ENCODE measurements at places on chromosomes 2 and 18.

DNA sequence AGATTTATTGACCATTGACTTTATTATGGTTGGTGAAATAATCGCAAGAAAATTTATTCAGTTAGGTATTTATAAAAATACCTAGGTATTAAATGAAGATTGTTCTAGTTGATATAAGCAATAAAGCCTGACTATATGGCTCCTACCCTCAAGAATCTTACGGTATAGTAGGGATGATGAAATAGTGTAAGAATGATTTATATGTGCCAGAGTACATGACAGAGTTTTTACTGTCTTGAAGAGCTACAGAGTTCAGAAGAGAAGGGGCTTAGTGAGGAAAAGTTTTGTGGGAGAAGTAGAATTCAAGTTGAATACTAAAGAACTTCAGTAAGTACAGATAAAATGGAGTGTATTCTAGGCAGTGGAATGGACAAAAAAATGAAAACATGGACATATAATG, 9.7 kb downstream of the CREB1 start:
- no peak for DNase-seq

DNA sequence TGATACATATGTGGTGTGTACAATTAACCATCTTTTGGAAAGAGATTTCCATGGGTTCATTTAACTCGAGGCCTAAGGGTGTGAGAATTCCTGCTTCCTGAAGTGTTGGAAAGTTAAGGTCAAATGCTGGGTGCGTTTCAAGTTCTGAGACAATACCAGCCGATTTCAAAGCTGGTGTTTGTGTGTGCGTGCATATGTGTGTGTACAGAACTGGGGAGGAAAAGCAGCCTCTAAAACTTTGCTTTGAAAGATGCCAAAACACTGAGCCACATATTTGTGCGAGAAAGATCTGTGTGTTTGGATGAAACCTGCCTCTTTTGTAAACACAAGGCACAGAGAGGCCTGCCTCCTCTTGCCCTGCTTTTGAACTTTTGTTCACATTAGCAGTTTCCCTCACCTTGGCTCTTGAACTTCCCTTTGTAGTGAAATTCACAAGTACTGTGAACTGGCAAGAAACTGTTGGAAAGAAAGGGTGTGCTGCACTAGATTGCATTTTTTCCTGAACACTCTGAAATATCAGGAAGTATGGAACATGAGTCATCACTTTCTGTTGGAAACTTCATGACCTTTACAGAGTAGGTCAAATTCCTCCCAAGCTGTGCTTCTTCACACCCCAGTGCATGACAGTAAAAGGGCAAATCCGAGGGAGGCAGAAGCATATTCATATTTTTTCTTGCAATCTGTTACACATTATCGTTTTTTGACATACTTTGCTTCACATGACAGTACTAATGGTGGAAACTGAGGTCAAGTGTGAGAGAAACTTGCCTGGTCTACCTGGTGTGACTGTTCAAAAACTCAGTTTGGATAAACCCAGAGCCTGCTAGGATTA, 20.0 kb upstream of the CAVIN2 start:
- no peak for DNase-seq

DNA sequence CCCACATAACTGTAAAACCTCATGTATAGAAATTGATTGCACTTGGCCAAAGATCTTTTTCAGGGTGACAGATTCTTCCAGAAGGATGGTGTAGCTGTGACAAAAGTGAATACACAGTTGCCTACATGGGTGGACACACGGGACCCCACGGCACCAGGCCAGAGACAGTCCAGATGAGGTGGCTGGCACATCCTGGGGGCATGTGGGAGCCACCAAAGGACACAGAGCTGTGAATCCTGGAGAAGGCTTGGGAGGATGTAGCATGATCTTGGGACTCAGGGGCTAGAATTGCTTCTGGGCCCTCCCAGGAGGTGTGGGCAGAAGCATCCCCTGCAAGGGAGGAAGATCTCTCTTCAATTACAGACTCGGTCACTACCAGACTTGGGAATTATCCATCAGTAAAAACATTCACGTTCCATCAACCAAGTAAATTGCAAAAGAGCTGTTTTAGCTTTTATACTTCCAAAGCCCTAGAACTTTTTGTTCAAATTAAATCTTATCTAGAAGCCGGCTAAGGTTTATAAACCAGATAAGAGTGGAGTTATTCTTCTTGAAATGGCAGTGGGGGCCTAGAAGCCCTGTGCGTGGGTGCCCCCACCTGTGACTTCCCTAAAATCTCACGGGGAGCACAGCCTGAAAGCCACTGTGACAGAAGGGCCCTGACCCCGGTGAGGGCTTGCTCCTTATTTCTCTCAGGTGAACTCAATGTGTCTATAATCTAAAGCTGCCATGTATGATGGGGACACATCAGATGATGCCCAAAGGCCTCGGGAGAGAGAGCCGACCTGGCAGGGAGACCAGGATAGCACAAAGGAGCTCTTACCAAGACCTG, 81.7 kb downstream of the SEPTIN10 start:
- no peak for DNase-seq

GRCh38 chr2:233832869-233833311, 21.4 kb downstream of the HJURP start:
- peak; percentile 83 for DNase-seq

- no peak for DNase-seq
Observed at GRCh38 chr2:86498468-86499260, 57.5 kb downstream of the KDM3A start.

GRCh38 chr2:147543056-147543455, 301.8 kb upstream of the ACVR2A start:
- no peak for DNase-seq

- no peak for DNase-seq
Observed at GRCh38 chr2:55084641-55085040, 34.4 kb upstream of the RTN4 start.

GRCh38 chr2:23618265-23618664, 233.3 kb downstream of the KLHL29 start:
- no peak for DNase-seq

DNA sequence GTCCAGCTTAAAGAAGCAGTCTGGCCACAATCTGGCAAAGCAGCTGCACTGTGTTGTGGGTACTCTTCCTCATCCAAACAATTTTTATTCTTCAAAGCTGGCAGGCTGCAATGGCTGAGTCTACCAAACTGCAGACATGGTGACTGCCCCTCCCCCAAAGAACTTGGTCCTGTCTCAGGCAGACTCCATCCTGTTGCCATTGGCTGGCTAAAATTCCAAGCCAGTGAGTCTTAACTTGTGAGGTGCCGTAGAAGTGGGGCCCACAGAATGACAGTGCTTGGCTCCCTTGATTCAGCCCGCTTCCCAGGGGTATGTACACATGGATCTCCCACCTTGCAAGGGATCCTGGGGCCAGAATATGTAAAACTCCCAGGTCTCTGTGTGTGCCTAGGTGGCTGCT, 14.5 kb upstream of the NXPH2 start:
- no peak for DNase-seq

GRCh38 chr2:37871456-37872191, 53.5 kb upstream of the RMDN2 start:
- no peak for DNase-seq

DNA sequence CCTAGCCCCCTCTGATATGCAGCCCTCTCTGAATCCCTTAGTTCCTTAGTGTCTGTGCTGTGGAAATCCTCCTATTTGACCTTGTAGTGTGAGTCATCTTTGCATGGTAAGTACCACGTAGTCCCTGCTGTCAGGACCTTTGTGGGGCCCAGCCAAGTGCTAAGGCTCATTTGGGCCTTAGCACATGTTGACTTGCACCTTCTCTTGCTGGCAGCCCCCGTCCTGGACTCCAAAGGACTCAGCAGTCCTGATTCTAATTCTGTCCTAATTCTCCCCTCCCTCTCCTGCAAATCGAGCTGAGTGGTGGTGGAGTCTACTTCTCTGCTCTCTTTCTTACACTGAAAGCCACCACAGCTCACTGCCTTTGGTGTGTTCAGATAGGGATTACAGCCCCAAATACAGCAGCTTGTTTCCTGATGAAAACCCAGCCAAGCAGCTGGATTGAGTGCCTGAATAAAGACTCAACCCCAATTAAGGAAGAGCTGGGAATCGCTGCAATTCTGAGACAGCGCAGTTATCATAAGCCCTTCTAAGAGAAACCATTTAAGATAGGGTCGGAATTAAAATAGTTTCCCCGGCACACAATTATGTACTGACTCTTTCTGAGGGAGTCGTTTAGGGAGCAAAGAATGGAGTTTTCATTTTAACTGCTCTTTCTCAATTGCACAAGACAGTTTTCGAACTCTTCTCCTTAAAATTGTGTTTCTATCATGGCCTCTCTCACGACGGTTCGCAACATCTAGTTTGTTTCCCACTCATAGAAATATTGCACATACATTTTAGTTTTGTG, 215.6 kb upstream of the TNP1 start:
- no peak for DNase-seq

GRCh38 chr2:182767578-182767977, 51.5 kb downstream of the DNAJC10 start:
- DNase-seq, result no peak

- DNase-seq, result no peak
Observed at GRCh38 chr2:157158111-157158510, 99.4 kb upstream of the GALNT5 start.

- DNase-seq, result peak; percentile 59
Observed at GRCh38 chr2:207796585-207797350, 27.1 kb upstream of the FZD5 start.

DNA sequence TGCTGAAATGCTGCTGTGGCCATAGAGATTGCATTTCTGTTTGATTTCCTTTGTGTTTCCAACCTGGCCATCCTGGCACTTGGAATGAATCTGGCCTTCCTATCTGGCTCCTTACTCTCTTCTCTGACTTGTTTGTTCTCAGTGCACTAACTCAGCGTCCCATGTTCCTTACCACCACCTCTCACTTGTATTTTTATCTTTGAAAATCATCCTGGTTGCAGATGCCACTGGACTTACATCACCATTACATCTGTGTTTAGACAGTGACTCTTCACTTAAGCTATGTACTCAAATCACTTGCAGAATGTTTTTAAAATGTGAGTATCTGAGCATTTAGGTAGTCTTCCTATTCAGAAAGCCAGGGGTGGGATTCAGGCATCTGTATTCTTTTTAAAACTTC, 239.5 kb downstream of the WDR7 start:
- DNase-seq, result no peak

Measured in ecto neural progenitor cell (in vitro differentiated cells).